ENCODE measurements at places on chromosomes 13 and 19. TPM values are rescaled to one million over a fixed set of nuclear protein-coding genes. Genes with fewer than 3 reads are reported as not detected.

Gene LGALS7
- not detected for polyA plus RNA-seq

Gene HSD17B14
- polyA plus RNA-seq, result not detected

DNA sequence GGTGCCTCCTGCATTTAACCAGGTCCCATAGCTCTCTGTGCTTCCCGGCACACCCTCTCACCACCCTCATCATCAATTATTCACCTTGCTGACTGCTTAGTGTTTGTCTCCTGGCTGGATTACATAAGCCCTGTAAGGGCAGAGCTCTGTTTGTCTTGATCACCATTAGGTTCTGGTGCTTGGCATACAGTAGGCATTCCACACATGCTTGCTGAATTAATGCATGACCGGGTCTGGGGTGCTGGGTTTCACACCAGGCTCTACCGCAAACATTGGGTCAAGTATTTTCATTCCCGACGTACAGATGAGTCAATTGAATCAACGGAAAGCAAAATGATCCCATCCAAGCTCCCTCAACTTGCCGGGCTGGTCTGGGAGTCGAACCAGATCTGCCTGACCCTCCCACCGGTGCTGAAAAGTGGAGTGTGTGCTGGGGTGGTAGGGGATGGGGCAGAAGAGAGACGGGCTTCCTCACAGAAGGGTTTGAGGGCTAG lies 28.5 kb downstream of the VAV1 start:
- H3K4me3 ChIP-seq, result peak overlapping the region; percentile 26
- peak overlapping the region; percentile 89 for H3K27ac ChIP-seq
- H3K27me3 ChIP-seq, result no peaks in the 10 kb centered on the region
- no peaks in the 10 kb centered on the region for H3K36me3 ChIP-seq
- H3K4me1 ChIP-seq, result peaks cover 70% of the 10 kb centered on the region

Gene IZUMO2
- polyA plus RNA-seq, result not detected
